ENCODE measurements at places on chromosomes 5 and 9.

GRCh38 chr5:36442352-36442751 lies 140.7 kb upstream of the RANBP3L start:
- no peak for DNase-seq

- no peak for DNase-seq
Measured at GRCh38 chr9:129781131-129781530, 21.9 kb upstream of the TOR1B start.

GRCh38 chr9:108642871-108643270 lies 212.9 kb downstream of the ACTL7B start:
- no peak for DNase-seq

DNA sequence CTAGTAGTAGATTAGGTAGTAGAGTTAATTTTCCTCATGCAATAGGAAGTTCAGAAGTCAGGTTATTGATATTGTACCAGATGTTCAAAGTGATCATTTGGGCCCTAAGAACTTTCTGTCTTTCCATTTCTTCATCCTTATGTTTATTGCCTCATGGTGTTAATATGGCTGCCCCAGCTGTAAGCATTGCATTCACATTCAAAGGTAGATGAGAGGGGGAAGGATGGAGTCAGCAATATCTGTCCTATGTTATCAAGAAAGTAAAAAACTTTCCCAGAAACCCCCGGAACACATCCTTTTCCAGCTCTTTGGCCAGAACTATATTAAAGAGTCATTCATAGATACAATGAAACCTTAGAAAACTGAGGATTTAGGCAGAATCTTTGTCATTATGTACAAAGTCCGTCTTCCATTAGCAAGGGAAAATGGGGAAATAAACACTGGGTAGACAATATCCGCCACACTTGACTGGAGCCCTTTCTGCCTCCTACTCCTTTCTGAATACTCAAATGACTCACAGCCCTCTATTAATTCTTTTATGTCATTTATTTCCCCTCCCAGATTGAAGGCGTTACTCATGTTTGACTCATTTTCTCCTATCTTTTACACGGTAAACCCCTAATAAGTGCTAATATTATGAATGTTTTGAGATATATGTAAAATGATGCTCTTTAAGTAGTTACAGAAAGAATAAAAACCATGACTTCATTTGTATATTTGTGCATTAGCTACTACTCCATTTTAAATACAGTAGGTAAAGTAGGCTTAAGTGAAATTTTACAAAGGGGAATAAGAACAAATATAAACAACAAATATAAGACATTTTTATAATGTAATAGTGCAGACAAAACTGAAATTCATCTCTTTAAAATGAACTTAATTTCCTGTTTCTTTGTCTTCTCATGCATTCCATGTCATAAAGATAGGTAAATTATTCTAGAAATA lies 127.6 kb downstream of the SLF1 start:
- DNase-seq = no peak

GRCh38 chr5:95761771-95762651 lies 30.9 kb downstream of the RHOBTB3 start:
- DNase-seq = no peak
